Non-pigmented ciliary epithelial cell (primary cell): ENCODE measurements at places on chromosomes 2 and 18.

- DNase-seq, result no peak
Measured at GRCh38 chr2:190477661-190478454, 56.7 kb downstream of the NEMP2 start.

GRCh38 chr2:56244911-56245530 is 61.2 kb downstream of the CCDC85A start:
- no peak for DNase-seq

- no peak for DNase-seq
Measured at GRCh38 chr2:69955029-69955428, 6.4 kb downstream of the ASPRV1 start.

GRCh38 chr2:25000036-25000435 is 28.3 kb upstream of the DNAJC27 start:
- DNase-seq, result no peak

GRCh38 chr2:240135706-240136012 is 446 bp downstream of the COPS9 start:
- no peak for DNase-seq

DNA sequence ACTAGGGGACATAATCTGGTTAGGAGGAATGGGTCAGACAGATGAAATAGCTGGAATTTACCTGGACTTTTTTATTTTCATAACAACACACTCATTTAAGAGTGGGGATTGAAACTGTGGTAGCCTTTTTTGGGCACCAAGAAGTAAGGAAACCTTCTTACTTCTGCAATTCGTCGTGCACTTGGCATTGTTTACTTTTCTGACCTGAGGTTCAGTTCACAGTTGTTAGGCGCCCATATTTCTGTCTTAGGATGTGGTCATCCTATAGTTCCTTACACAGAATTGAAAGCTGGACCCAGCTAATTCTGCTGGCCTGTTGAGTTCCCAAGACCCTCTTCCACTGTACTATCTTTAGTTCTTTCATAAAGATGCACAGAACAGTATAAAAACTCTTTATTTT is 72.9 kb downstream of the TMX3 start:
- no peak for DNase-seq

- DNase-seq, result no peak
Measured at GRCh38 chr2:17615728-17616351, 75.3 kb downstream of the VSNL1 start.

DNA sequence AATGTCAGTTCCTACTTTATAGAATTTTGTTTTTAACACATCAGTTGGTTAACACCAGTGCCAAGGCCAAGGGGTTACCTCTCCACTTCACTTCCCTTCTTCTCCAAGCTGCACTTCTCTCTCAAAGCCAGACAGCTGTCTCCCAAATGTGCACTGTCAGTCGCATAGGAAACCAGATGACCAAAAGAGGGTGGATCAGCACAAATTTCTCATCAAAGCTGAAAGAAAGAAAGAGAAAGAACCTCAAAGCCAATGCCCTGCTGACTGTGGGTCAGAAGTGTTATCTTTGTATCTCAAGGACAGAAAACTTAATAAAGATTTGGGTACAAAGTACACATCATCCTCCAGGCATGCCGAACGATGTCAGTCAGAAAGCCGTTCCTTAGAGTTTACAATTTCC is 32.2 kb downstream of the SPATS2L start:
- DNase-seq, result no peak

DNA sequence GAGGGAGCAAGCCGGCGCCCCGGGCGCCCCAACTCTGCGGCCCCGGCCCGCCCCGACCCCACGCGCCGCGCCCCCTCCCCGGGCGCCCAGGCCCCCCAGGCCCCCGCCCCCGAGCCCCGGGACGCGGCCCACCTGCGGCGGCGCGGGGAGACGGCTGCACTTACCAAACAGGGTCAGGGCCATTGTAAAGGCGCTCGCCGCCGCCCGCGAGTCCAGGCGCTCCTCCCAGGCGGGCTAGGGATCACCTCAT is 526 bp downstream of the CHN1 start:
- DNase-seq, result no peak

DNA sequence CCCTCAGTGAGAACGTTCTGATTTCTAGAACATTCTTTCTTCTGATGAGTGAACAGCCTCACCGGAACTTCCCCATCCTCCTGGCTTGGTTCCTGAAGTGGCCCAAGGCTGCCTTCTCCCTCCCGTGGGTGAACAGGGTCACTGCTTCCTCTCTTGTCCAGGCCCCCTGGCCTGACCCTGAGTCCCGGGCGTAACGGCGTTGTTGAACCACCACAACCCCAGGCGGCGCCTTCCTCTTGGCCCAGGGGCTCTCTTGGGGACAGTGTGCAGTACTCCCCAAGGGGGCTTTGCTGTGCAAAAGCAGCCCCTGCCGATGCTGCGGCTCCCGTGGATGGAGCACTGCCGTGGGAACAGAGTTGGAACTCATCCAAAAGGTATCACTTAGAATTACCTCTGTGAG is 147.2 kb downstream of the TSN start:
- no peak for DNase-seq

- DNase-seq, result no peak
Measured at GRCh38 chr2:27306573-27307286, 1.5 kb downstream of the UCN start.

DNA sequence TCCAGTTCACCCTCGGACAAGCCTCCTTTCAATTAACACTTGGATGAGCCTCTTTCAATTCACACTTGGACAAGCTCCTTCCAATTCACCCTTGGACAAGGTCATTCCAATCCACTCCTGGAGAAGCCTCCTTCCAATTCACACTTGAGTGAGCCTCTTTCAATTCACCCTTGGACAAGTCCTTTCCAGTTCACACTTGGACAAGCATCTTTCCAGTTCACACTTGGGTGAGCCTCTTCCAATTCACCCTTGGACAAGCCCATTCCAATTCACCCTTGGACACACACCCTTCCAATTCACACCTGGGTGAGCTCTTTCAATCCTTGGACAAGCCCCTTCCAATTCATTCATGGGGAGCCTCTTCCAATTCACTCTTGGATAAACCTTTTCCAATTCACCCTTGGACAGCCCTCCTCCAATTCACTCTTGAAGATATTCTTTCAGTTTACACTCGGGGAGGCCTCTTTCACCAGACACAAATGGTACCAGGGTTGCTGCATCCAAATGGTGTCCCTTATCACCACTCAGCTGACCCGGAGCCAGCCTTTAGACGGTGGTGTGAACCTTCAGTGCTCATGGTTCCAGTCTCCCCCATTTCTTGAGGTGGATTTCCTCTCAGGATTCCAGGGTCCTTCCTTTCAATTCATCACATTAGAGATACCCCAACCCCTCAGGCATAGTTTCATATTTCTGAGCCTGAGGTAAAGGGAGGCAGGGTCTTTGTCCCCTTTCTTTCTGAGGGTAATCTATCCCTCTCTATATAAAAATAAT is 183.6 kb downstream of the SH3BP4 start:
- DNase-seq, result no peak

DNA sequence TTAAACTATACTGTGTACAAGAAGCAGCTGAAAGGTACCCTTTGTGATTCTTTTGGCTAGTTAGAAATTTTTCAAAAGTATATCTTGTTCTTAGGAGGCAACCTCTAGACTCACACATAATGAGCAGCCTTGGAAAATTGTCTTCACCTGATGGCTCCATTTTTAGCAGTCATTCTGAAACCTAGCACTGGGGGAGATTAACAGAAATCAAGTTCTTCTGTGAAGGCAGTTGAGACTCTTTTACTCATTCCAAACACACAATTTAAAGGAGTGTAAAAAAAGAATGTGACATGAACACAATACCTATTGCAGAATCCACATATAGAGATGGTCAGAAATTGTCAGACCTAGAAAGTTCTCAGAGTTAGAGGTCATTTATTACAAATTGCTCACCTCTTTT is 197.7 kb downstream of the UBE2E3 start:
- DNase-seq, result no peak
